Activated T-helper 1 cell treated with anti-CD3 and anti-CD28 coated beads, Interleukin-2, amount 50 U/mL, for 16 hours (primary cell): ENCODE measurements at places on chromosomes 7 and 10.

- DNase-seq, result no peak
These were observed 2.5 kb downstream of the P4HA1 start for GRCh38 chr10:73093922-73094850.

DNA sequence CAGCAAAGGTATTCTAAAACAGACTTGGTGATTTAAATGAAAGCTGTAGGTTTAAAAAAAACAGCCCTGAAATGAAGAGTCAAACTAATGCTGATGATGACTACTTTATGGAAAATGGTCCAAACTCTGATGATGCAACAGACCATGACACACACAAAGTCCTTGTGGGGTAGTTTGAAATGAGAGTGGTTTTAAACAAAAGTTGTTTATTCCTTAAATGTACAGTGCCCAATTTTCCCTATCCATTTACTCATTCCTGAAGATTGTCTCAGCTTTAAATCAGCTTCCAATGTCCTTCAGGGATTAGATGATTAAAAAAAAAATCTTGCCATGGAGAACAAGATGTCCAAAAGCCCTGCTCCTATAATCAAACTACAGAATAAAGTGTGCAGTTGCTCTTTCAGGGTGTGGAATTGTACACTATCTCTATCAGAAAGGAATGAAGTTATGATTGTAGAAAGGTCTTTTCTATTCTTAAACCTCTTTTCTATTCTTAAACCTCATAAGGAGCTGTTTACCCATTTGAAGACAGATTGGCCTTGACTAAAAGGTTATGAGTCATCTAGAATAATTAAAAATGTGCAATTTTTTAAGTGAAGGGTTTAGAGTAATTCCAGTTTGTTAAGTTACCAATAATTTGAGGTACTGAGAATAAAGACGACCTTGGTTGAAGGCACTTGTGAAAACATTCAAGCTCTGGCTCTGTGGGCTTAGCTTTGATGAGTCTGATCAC lies 70.2 kb upstream of the ITGA8 start:
- DNase-seq, result no peak

DNA sequence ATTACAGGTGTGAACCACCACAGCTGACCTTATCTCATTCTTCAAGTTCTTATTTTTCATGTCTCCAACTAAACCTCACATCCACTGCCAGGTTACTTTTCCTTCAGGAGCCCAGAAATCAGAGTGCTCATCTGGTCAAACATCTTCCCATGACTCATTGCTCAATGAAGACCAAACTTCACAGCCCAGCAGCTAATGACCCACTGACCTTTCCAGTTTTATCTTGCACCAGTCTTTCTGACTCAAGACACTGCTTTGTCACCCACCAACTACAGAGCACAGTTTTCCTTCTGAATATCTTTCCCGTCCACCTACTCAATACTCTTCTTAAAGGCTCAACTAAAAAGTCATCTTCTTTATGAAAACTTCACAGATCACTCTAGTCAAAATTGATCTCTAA lies 245.1 kb downstream of the CHCHD3 start:
- no peak for DNase-seq

DNA sequence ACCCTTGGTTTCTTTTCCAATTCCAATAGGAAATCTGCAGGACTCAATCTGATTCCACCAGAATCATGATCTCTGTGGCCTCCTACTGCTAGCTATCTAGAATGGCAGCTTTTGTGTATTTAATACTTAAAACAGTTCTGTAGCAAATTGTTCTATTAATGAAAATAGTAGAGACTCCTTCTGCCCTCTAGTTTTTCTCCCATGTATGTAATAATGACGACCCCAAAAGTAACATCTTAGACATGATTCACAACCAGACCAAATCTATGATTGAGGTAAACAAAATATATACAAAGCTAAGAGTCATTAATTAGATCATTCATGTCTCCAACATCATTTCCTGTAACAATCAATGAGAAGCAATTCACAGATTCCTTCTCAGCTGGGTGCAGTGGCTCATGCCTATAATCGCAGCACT lies 259.1 kb upstream of the MKLN1 start:
- DNase-seq, result no peak

DNA sequence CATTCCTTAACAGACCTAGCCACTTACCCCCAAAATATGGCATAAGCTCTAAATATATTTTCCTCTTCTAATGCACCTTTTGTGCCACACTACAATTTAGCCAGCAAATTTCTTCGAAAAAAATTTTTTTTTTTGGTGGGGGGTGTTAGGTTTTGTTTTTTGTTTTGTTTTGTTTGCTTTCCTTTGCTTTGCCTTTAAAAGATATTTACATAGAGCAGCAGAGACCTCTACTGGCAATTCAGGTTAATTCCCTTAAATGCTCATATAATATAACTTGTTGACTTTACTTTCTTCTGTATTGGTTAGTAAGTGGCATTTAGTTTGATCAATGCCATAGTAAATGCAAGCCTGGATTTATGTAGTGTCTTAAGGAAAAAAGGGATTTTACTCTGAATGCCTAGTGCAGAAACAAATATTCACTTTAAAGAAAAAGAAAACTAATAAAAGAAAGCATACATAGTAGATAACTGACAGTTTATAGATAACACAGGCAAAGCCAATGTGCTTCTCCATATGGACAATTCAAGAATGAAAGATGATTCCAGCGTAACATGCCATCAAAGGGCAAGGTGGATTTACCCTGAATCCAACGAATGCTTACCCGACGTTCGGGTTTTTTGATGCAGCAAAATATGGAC lies 1250.6 kb downstream of the GATA3 start:
- no peak for DNase-seq

GRCh38 chr10:1424648-1425047 lies 312.7 kb downstream of the ADARB2 start:
- no peak for DNase-seq

GRCh38 chr7:155533120-155533826 lies 13.1 kb downstream of the CNPY1 start:
- no peak for DNase-seq

GRCh38 chr7:72234086-72234485 lies 178.1 kb downstream of the CALN1 start:
- DNase-seq, result no peak

DNA sequence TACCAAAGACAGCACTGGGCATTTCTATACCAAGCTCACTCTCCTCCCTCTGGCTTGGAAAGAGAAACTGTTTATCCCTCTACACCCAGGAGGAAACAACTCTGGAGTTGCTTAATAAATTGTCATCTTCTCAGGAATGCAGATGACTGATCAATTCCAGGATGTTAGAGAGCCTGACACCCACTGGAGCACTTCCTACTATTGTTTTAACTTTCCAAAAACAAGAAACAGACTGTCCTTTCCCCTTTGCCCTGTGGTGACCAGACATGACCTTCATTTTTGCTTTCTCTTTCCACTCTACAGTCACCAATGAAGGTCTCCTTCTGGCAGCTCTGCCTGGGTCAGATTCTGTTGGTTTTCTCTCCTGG lies 19.6 kb downstream of the GIMAP4 start:
- no peak for DNase-seq
